ENCODE measurements at places on chromosomes 4 and X. TPM values are rescaled to one million over a fixed set of nuclear protein-coding genes. Genes with fewer than 3 reads are reported as not detected.

DNA sequence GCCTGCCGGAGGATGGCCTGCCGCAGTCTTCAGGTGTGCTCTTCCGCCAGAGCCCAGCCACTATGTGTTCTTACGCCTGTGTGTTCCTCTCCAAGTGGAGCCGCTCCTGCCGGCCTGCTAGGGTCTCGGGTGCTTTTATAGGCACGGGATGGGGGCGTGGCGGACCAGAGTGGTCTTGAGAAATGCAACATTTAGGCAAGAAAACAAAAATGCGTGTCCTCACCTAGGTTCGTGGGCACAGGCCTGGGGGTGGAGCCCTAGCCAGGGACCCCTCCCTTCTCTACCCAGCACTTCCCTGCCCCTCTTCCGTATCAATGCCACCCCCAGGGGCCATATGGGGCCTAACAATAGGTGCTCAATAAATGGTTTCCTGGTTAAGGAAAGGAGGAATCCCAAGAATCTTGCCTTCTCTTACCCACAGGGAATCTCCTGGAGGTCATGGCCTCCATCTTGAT, 34.4 kb upstream of the LRBA start:
- no peak overlapping the region for H3K4me3 ChIP-seq
- no peaks in the 10 kb centered on the region for H3K36me3 ChIP-seq
- no peaks in the 10 kb centered on the region for H3K4me1 ChIP-seq
- no peaks in the 10 kb centered on the region for H3K27me3 ChIP-seq
- DNase-seq = no peak

GRCh38 chr4:81472281-81473182, 825 bp upstream of the RASGEF1B start:
- H3K27ac ChIP-seq = no peak overlapping the region
- peaks cover 22% of the 10 kb centered on the region for H3K4me1 ChIP-seq
- no peak for DNase-seq
- no peaks in the 10 kb centered on the region for H3K36me3 ChIP-seq

DNA sequence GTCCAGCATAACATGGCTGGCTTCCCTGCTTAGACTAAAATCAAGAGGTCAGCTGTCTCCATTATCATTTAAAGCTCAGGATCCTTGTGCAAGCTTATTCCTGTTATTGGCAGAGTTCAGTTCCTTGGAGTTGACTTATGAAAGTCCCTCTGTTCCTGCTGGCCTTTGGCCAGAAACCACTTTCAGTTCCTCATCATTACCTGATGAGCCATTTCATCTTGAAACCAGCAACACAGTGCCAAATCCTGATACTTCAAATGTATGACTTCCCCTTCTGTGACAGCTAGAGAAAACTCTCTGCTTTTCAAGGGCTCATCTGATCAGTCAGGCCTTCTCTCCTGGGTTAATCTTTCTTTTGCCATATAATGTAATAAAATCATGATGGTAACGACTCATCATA, 110.6 kb upstream of the FSTL5 start:
- no peaks in the 10 kb centered on the region for H3K36me3 ChIP-seq
- no peaks in the 10 kb centered on the region for H3K27me3 ChIP-seq
- no peaks in the 10 kb centered on the region for H3K4me1 ChIP-seq
- no peak overlapping the region for H3K4me3 ChIP-seq

DNA sequence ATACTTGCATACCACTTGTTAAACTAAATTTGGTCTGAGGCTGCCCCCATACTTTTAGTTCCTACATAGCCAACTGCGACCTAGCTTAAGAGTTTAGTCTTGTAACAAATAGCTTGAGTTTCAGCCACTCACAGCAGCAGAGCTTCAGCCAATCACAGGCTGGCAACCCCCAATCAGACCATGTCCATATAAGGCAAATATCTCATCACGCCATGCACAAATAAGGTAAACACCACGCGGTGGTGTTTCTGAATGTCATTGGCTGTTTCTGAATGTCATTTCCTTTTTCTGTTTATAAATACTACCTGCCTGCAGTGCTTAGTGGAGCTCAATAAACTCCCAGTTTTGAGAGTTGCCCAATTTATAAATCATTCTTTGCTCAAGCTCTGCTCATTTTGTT, 143.1 kb upstream of the MAD2L1 start:
- no peaks in the 10 kb centered on the region for H3K27me3 ChIP-seq
- H3K4me1 ChIP-seq = no peaks in the 10 kb centered on the region
- H3K27ac ChIP-seq = no peak overlapping the region
- H3K36me3 ChIP-seq = peaks cover 13% of the 10 kb centered on the region
- no peak for DNase-seq
- H3K4me3 ChIP-seq = no peak overlapping the region

DNA sequence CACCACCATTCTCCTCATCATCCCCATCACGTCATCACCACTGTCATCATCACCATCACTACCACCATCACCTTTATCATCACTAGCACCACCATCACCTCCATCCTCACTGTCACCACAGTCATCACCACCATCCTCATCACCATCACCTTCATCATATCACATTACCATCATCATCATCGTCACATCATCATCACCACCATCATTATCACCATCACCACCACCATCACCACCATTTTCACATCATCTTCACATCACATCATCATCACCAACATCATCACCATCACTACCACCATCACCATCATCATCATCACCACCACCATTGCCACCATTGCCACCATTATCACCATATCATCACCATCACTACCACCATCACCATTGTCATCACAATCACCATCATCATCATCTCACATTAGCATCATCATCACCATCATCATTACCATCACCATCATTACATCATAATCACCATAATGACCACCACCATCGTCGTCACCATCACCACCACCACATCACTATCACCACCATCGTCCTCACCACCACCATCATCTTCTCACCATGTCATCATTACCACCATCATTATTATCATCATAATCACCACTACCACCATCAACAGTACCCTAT, 46.3 kb upstream of the NKX1-1 start:
- peaks cover 16% of the 10 kb centered on the region for H3K36me3 ChIP-seq
- H3K4me1 ChIP-seq = no peaks in the 10 kb centered on the region
- H3K27ac ChIP-seq = no peak overlapping the region
- no peak for DNase-seq

GRCh38 chr4:22129454-22130029, 181.0 kb upstream of the KCNIP4 start:
- peak; percentile 45 for DNase-seq
- H3K4me1 ChIP-seq = peaks cover 8% of the 10 kb centered on the region
- H3K27ac ChIP-seq = no peak overlapping the region
- H3K4me3 ChIP-seq = no peak overlapping the region
- H3K36me3 ChIP-seq = no peaks in the 10 kb centered on the region

GRCh38 chrX:122586831-122587230, 597.2 kb upstream of the GRIA3 start:
- no peak overlapping the region for H3K27ac ChIP-seq
- no peak for DNase-seq
- H3K4me3 ChIP-seq = no peak overlapping the region
- no peaks in the 10 kb centered on the region for H3K4me1 ChIP-seq
- H3K36me3 ChIP-seq = peaks cover 2% of the 10 kb centered on the region
- H3K27me3 ChIP-seq = no peaks in the 10 kb centered on the region

GRCh38 chr4:126592088-126592487, 1040.7 kb upstream of the INTU start:
- no peaks in the 10 kb centered on the region for H3K27me3 ChIP-seq
- H3K36me3 ChIP-seq = peaks cover 11% of the 10 kb centered on the region
- DNase-seq = no peak
- H3K4me3 ChIP-seq = no peak overlapping the region
- H3K4me1 ChIP-seq = no peaks in the 10 kb centered on the region

- H3K4me3 ChIP-seq = no peak overlapping the region
- H3K27me3 ChIP-seq = no peaks in the 10 kb centered on the region
- H3K4me1 ChIP-seq = peaks cover 28% of the 10 kb centered on the region
Measured at GRCh38 chr4:71275004-71275403, 63.8 kb upstream of the SLC4A4 start.

GRCh38 chrX:111123125-111123524, 27.1 kb downstream of the PAK3 start:
- H3K27me3 ChIP-seq = peaks cover 36% of the 10 kb centered on the region
- no peak overlapping the region for H3K27ac ChIP-seq
- DNase-seq = no peak
- H3K4me1 ChIP-seq = no peaks in the 10 kb centered on the region
- H3K36me3 ChIP-seq = peaks cover 3% of the 10 kb centered on the region

DNA sequence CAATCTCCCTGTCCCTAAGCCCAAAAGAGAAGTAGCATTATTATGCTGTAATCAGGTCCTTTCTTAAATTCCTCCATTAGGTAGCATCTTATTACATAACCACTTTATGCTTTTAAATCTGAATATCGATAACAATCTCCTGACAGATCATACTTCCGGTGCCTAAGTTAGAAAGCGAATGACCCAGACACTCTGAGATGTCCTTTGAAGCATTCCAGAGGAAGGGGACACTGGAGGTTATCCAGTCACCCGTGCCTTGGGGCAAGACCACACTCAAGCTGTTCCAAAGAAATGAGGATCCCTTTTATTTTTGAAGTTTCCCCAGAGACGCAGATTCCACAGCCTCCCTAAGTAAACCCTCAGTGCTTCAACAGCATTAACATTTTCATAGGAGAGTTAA, 125.7 kb downstream of the PALLD start:
- H3K4me1 ChIP-seq = peaks cover 17% of the 10 kb centered on the region
- H3K27me3 ChIP-seq = no peaks in the 10 kb centered on the region
- H3K27ac ChIP-seq = no peak overlapping the region
- no peaks in the 10 kb centered on the region for H3K36me3 ChIP-seq

DNA sequence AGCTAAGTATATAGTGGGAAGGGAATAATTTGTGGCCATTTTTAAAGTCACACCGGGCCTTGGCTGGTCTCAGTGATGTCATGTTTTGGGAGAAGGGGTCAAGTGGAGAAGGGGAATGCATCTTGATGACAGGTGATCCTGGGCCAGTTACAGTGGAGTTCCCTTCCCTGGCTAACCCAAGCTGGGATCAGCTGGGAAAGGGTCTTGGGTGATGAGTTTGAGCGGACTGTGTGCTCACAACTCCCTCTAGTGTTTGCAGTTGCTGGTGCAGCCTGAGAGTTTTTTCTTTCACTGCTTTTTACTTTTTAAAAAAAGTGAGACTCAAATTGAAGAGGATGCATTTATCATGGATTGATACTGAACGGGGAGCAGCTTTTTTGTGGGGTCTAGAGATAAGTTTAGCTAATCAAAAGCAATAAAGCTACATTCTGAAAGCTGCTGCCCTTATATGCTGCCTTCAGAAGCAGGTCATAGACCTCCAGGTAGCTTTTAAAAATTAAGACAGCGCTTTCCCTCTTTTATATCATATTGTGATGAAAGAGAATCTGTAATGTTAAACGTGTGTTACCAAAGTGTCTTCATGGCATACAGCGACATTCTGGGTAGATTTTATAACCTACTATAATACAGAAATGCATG, 164.7 kb downstream of the DCLK2 start:
- H3K27me3 ChIP-seq = no peaks in the 10 kb centered on the region
- peak; percentile 46 for DNase-seq
- peaks cover 17% of the 10 kb centered on the region for H3K36me3 ChIP-seq
- H3K27ac ChIP-seq = no peak overlapping the region
- no peaks in the 10 kb centered on the region for H3K4me1 ChIP-seq
- no peak overlapping the region for H3K4me3 ChIP-seq

GRCh38 chrX:71181558-71181909, 36.9 kb downstream of the NLGN3 start:
- H3K27ac ChIP-seq = peak overlapping the region; percentile 96
- no peak for DNase-seq
- peak overlapping the region; percentile 91 for H3K4me3 ChIP-seq
- no peaks in the 10 kb centered on the region for H3K36me3 ChIP-seq

DNA sequence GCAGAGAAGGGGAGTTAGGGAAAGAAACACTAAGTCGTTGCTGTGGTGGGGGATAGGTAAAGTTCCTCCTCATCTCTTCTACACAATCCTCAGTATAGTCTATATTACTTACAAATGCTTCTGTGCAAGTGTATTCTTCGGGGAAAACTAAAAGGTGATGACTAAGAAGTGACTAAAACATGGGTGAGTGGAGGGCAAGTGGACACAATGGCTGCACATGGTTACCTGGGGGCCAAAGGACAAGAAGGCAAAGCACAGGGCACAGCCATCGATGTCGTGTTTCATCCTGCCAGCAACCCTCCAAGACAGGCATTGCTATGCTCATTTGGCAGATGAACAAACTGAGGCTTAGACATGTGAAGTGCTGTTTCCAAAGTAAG, 35.5 kb upstream of the CCKAR start:
- no peaks in the 10 kb centered on the region for H3K36me3 ChIP-seq
- H3K27me3 ChIP-seq = no peaks in the 10 kb centered on the region
- no peak for DNase-seq
- no peak overlapping the region for H3K27ac ChIP-seq
- no peak overlapping the region for H3K4me3 ChIP-seq
- H3K4me1 ChIP-seq = peaks cover 11% of the 10 kb centered on the region

- peaks cover 15% of the 10 kb centered on the region for H3K4me1 ChIP-seq
- H3K27me3 ChIP-seq = no peaks in the 10 kb centered on the region
Measured at GRCh38 chrX:19678941-19679340, 163.6 kb upstream of the MAP3K15 start.

- peak overlapping the region; percentile 11 for H3K27ac ChIP-seq
- H3K27me3 ChIP-seq = no peaks in the 10 kb centered on the region
- no peak for DNase-seq
- H3K4me1 ChIP-seq = no peaks in the 10 kb centered on the region
- H3K4me3 ChIP-seq = no peak overlapping the region
Measured at GRCh38 chr4:22463179-22463578, 52.7 kb downstream of the ADGRA3 start.

GRCh38 chrX:96838537-96838936, 45.2 kb upstream of the RPA4 start:
- no peaks in the 10 kb centered on the region for H3K36me3 ChIP-seq
- DNase-seq = no peak
- no peaks in the 10 kb centered on the region for H3K27me3 ChIP-seq
- no peak overlapping the region for H3K27ac ChIP-seq

DNA sequence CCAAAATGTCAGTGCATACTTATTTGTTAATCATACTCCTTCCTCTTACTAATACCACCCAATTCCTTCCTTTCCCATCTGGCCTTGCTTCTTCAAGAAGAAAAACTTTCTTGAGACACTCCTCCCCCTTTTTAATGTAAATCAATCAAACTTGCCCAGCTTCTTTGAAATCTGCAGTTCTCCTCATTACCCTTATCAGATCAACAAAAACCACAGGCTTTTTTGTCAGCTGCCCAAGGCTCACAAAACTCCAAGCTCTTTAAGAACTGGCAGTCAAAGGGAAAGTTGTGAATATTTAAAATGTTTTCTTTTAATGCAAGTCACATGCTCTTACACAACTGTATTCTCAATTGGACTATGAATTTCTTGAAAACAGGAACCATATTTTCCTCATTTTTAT, 11.3 kb upstream of the MYOZ2 start:
- H3K27me3 ChIP-seq = no peaks in the 10 kb centered on the region
- H3K4me1 ChIP-seq = peaks cover 5% of the 10 kb centered on the region
- DNase-seq = no peak
- no peaks in the 10 kb centered on the region for H3K36me3 ChIP-seq

Gene HSD17B13
- total RNA-seq = not detected

Gene F8A2
- total RNA-seq = not detected

Gene GC
- total RNA-seq = not detected

Gene PABPC1L2B
- not detected for total RNA-seq

Gene GNRHR
- not detected for total RNA-seq

Gene TMSB15A
- 233 TPM for total RNA-seq

Gene EDA2R
- 3.6 TPM for total RNA-seq
